MM.1S (cell line): ENCODE measurements at places on chromosomes 1 and 21.

- H3K27me3 ChIP-seq: no peaks in the 10 kb centered on the region
- H3K27ac ChIP-seq: no peak overlapping the region
- no peaks in the 10 kb centered on the region for H3K36me3 ChIP-seq
- no peak for DNase-seq
- no peak overlapping the region for H3K4me3 ChIP-seq
These were observed 131.0 kb downstream of the KCNK1 start for GRCh38 chr1:233744779-233745513.

DNA sequence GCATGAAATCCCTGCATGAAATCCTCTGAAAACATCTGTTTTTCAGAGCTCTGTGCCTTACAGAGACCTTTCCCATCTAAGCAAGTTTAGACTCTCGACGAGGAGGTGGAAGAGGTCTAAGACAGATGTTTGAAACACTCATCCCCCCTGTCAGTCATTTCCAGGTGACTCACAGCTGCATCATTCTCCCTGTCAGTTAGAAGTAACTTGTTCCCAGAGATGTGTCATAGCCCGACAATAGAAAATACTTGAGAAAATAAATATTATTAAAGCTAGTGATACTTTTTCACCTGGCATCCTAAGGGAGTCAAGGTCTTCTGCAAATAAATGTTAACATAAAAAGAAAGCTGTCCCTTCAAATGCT, 41.6 kb upstream of the SEC16B start:
- no peaks in the 10 kb centered on the region for H3K36me3 ChIP-seq
- H3K4me3 ChIP-seq: no peak overlapping the region
- H3K4me1 ChIP-seq: no peaks in the 10 kb centered on the region
- DNase-seq: no peak

GRCh38 chr1:167631936-167632614, 2.0 kb downstream of the RCSD1 start:
- peaks cover 65% of the 10 kb centered on the region for H3K4me1 ChIP-seq
- H3K4me3 ChIP-seq: peak overlapping the region; percentile 83
- H3K36me3 ChIP-seq: 0 out of 2 replicates have a peak, but pooled peaks cover 4% of the 10 kb centered on the region
- peak overlapping the region; percentile 10; the same call in 1 of the 2 replicates for H3K27ac ChIP-seq

GRCh38 chr1:54579337-54579781, 31.3 kb downstream of the ACOT11 start:
- no peak overlapping the region for H3K27ac ChIP-seq
- H3K4me1 ChIP-seq: no peaks in the 10 kb centered on the region
- no peaks in the 10 kb centered on the region for H3K36me3 ChIP-seq
- H3K27me3 ChIP-seq: no peaks in the 10 kb centered on the region

DNA sequence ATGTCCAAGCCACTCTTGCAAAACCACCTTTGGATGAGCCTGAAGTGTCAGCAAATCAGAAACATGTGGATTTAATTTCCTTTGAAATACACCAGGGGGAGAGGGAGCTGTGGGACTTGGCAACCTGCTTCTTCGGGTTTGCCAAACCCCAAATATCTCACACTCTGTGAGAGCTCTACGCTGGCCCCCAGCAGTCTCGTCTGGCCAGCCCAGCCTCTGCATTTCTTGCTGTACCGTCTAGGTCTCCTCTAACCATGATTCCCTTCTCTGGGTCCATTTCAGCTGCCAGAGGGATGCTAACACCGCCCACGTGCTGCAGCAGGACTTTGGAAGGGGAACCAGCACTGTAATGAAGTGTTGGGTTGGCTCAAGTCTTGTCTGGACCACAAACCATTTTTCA, 114.6 kb downstream of the MRPS6 start:
- H3K4me1 ChIP-seq: no peaks in the 10 kb centered on the region
- no peak overlapping the region for H3K27ac ChIP-seq
- no peaks in the 10 kb centered on the region for H3K36me3 ChIP-seq

DNA sequence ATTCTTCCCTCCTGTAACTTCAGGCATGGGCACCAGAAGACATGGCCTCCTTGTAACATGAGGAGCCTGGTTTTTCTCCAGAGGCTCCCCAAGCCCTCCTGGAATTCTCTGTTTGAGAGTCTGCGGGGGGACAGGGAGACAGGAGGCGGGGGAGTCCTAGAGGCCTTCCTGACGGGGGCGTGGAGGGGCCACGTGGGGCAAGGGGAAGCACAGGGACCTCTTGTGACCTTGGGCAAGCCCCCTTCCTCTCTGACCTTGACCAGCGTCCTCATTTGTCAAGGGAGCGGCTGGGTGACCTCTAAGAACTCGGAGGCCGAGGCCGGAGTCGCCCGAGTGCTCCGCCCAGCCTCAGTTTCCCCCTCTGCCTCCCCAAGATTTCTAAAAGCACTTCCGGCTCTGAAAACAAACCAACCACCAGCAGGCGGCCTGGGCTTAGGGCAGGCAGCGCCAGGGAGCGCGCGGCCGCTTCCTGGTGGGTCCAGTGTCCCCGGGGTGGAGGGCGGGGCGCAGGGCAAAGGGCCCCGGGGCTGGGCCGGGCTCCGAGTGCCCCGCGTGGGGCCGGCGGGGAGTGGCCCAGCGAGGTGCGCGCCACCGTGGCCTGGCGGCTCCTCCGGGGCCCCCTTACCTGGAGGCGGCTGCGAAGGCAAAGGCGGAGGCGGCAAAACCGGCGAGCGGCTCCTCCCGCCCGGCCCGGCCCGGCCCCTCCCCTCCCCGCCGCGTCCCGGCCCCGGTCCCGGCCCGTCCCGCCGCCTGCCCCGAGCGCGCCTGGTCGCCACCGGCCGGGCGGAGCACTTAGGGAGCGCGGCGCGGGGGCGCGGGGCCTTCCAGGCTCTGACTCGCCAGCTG, at the start of gene TMCO4:
TSS of gene TMCO4 (minus strand) at position 687 of the 846 bp plus-strand sequence. CDS start 19,158 bp downstream, outside the sequence.
- peak within 1 kb of the TSS; percentile 72; the same call in 1 of the 2 replicates for H3K27ac ChIP-seq
- peaks cover 6% of the 10 kb centered on the region; the same call in 1 of the 2 replicates for H3K4me1 ChIP-seq
- H3K36me3 ChIP-seq: no peaks in the 10 kb centered on the region

GRCh38 chr1:53543130-53543777, 84.1 kb downstream of the DMRTB1 start:
- no peak for DNase-seq
- no peak overlapping the region for H3K4me3 ChIP-seq
- H3K27me3 ChIP-seq: no peaks in the 10 kb centered on the region
- H3K27ac ChIP-seq: no peak overlapping the region
- H3K36me3 ChIP-seq: no peaks in the 10 kb centered on the region
- no peaks in the 10 kb centered on the region for H3K4me1 ChIP-seq

DNA sequence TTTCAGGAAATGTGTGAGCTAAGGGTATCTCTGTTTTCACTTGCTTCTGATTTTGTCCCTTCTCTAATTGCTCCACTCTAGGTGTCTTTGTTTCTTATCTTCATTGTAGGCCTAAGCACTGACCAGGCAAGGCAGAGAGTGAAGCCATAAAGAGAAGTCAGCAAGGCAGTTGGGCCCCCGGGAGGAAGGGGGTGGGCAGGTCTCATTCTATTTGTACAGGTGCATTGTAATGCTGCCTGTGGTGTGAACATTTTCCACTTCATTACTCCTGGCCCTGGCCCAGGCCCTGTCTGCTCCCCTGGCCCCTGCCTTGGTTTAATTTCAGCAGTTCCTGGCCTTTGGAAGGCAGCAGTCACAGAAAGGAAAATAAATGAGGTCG, 86.4 kb upstream of the JUN start:
- H3K27ac ChIP-seq: no peak overlapping the region
- DNase-seq: no peak
- peaks cover 17% of the 10 kb centered on the region for H3K4me1 ChIP-seq
- no peaks in the 10 kb centered on the region for H3K36me3 ChIP-seq
- no peaks in the 10 kb centered on the region for H3K27me3 ChIP-seq

- no peak overlapping the region for H3K27ac ChIP-seq
- DNase-seq: no peak
- no peaks in the 10 kb centered on the region for H3K36me3 ChIP-seq
- H3K27me3 ChIP-seq: peaks cover 92% of the 10 kb centered on the region
- H3K4me1 ChIP-seq: no peaks in the 10 kb centered on the region
These were observed 10.2 kb downstream of the COL6A1 start for GRCh38 chr21:45991606-45992300.

DNA sequence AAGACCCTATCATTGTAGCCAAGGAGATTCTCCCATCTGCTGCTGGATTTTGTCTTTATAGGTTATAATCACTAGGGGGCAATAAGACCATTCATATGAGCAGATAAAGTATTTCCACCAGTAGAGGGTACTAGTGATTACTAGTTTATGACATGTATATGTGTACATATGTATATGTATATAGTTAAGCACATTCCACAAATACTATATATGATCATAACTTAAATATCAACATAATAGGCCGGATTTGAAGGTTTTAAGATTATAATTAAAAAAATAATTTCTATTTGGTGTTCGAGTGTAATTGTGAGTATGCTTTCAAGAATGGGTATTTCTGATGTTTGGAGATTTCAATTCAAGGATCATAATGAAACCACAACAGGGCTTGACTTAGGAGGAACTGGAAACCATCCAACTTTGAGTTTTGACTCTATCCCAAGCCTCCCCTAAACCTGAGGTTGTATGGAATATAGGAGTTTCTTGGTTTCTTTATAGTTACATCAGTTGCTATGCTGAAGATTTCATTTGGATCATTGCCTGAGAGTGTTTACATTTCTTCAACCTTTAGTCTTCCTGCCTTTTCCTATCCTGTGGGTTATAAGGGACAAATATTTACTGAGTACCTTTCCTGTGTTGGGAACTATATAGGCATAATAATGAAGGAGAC, 16.9 kb downstream of the TCEANC2 start:
- no peak overlapping the region for H3K4me3 ChIP-seq
- peak; percentile 70 for DNase-seq
- H3K27me3 ChIP-seq: no peaks in the 10 kb centered on the region
- H3K36me3 ChIP-seq: no peaks in the 10 kb centered on the region
- H3K27ac ChIP-seq: no peak overlapping the region

DNA sequence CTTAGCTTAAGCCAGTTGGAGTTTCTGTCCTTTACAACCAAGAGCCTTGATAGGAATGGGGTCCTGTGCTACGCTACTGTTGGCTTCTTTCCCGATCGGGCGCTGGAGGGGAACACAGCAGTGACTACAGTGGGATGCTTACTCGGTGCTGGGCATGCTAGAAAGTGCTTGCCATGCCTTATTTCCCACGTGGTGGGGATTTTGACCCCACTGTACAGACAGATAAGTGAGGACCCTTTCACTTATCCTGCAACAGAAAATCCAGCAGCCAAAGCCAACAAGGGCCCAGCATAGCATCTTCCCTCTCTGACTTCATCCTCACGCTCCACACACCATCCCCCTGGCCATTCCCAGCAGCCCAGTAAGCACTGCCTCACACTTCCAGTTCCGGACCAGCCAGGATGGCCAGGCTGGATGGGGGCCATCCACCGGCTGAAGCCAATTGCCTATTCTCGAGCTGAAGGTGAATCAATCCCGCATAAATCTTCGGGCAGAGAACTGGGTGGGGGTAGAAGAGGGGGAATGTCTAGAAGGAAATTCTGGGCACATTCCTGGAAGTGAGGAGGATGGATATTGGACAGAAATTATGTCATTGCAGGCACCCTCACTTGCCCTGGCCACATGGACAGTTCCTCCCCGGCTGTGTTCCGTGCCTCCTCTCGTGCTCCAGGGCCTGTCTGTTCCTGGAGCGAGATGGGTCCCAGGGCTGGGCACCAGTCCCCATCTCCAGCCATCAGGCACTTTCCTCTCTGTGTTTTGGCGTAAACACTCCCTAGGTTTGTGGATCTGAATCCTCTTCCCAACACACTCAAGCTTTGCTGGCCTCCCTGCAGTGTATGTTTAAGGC, 2.0 kb upstream of the ABCG1 start:
- DNase-seq: no peak
- H3K27me3 ChIP-seq: peaks cover 74% of the 10 kb centered on the region
- H3K27ac ChIP-seq: no peak overlapping the region
- H3K36me3 ChIP-seq: no peaks in the 10 kb centered on the region
- H3K4me3 ChIP-seq: no peak overlapping the region

DNA sequence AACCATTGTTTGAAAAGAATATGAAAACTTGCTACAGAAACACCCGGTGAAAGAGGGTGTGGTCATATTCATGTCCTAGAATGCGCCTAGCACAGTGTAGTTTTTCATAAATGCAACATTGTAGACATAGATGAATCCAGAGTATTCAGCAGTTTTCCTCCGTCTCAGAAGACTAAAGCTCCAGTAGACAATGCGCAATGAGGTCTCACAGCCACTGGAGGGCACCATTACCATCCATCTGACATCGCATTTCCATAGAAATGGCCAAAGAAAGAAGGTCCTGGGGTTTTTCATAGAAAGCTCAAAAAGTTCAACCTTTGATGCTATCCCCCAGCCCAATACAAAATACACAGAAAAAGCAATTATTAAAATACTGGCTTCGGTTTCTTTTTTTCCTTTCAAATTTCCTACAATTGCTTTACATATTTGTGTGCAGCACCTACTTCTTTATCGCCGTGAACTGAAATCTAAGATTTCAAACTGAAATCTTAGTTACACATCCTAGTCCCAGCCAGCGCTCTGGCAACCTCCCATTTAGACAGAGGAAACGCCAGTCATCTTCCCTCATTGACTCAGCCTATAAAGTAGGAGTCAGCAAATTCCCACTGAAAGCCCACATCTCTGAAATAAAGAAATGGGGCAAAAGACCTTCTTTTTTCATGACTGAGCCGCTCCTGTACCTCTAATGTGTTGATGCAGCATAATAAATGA, 3.9 kb upstream of the CD58 start:
- H3K27me3 ChIP-seq: no peaks in the 10 kb centered on the region
- H3K4me3 ChIP-seq: no peak overlapping the region
- H3K36me3 ChIP-seq: no peaks in the 10 kb centered on the region
- H3K4me1 ChIP-seq: no peaks in the 10 kb centered on the region
- DNase-seq: peak; percentile 36

- H3K27ac ChIP-seq: no peak overlapping the region
- DNase-seq: no peak
- no peaks in the 10 kb centered on the region for H3K27me3 ChIP-seq
These were observed 111.3 kb downstream of the C1orf21 start for GRCh38 chr1:184497959-184498723.

GRCh38 chr1:6888268-6888667, 103.0 kb downstream of the CAMTA1 start:
- no peak overlapping the region for H3K27ac ChIP-seq
- no peaks in the 10 kb centered on the region for H3K36me3 ChIP-seq

DNA sequence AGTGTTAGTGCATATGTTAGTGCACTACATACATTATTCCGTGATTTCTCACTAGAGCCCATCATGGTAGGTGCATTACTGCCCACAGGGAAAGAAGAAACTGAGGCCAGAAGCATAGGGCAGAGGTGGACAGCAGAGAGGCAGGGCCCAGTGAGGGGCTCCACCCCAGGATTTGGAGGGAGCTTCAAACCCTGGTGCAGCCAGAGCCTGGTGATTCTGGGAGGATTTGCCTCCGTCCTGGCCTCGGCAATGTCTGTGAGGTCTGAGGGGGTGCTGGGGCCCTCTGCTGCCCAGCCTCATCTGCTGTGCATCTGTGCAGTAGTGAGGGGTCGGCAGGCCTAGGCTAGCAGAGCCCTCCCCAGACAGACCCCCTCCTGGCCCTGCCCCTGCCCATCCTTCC, 22.8 kb downstream of the PPFIA4 start:
- no peak overlapping the region for H3K27ac ChIP-seq
- no peak overlapping the region for H3K4me3 ChIP-seq
- H3K4me1 ChIP-seq: no peaks in the 10 kb centered on the region
- H3K27me3 ChIP-seq: no peaks in the 10 kb centered on the region

GRCh38 chr1:17878837-17879236, 123.7 kb downstream of the ACTL8 start:
- H3K36me3 ChIP-seq: no peaks in the 10 kb centered on the region
- H3K4me1 ChIP-seq: no peaks in the 10 kb centered on the region
- H3K27me3 ChIP-seq: peaks cover 90% of the 10 kb centered on the region

GRCh38 chr1:178047403-178048093, 46.4 kb upstream of the RASAL2 start:
- H3K4me3 ChIP-seq: no peak overlapping the region
- no peaks in the 10 kb centered on the region for H3K36me3 ChIP-seq
